ENCODE measurements at places on chromosomes 11 and 22.

GRCh38 chr11:85526564-85526963 is 100.6 kb downstream of the DLG2 start:
- no peak for DNase-seq

- DNase-seq = no peak
Observed at GRCh38 chr11:106920899-106921509, 97.3 kb downstream of the GUCY1A2 start.

GRCh38 chr11:106551744-106552673 is 466.3 kb downstream of the GUCY1A2 start:
- no peak for DNase-seq

- DNase-seq = no peak
Observed at GRCh38 chr11:9643751-9644150, 20.1 kb upstream of the SWAP70 start.

DNA sequence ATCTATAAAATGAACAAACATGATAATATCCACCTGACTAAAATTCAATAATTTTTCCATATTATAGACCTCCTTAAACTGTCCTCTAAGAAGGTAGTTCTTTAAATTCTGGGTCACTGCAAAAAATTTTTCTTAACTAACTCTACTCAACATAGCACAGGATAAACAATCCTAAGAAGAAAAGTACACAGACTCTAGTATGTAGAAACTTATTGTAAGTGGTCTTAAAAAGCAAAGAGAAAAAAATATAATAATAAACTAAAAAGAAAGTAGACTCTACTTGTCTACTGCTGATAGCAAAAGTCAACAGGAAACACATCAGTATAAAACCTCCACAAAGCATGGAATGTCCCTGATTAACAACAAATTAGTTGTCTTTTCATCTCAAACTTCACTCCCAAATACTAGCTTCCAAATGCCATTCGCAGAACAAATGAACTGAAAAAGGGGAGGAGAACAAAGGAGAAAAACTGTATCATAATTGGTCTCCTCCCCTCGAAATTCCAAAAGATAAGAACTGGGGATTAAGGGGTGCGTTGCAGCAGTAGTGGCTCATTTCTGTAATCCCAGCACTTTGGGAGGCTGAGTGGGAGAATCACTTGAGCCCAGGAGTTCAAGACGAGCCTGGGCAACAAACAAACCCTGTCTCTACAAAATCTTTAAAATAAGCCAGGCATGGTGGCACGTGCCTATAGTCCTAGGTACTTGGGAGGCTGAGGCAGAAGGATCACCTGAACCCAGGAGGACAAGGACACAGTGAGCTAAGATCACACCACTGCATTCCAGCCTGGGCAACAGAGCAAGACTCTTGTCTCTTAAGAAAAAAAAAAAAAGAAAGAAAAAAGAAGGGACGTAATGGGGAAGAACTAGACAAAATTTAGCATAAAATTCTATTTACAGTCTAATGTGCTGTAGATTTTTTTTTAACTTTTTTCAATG is 6.5 kb downstream of the FCHSD2 start:
- DNase-seq = no peak

- no peak for DNase-seq
Observed at GRCh38 chr11:72998676-72999075, 143.4 kb downstream of the FCHSD2 start.

DNA sequence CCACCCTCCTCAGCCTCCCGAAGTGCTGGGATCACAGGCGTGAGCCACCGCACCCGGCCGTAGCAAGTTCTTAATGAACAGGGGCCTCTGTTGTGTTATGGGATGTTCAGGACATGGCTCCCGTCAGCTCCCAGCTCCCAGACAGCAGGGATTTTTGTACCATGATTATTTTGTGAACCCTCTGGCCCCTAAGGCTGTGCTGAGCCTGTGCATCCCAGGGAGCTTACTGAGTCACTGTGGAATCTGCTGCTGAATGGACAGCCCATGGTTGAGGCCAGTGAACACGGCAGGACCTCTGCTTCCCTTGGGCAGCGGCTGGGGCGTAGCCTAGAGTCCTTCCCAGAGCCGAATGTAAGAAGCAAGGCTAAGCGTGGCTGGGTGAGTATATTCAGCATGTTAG is 245.2 kb downstream of the NTM start:
- no peak for DNase-seq

DNA sequence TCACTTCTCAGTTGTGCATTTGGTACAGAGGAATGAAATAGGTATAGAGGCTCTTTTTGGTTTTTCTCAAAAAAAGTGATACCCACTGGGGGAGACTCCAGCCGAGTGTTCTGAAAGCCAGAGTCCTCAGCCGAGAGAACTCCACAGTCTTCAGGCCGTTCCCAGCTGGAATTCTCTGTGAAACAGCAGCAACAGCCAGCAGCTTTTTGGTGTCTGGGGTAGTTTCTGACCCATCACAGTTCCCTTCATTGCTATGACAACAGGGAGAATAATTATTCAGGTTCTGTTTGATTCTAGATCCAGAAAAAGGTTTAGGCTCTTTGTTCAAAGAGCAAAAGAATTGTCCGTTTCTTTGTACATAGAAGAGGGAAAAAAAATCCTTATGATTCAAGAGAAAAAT is 84.6 kb downstream of the C22orf31 start:
- DNase-seq = no peak

DNA sequence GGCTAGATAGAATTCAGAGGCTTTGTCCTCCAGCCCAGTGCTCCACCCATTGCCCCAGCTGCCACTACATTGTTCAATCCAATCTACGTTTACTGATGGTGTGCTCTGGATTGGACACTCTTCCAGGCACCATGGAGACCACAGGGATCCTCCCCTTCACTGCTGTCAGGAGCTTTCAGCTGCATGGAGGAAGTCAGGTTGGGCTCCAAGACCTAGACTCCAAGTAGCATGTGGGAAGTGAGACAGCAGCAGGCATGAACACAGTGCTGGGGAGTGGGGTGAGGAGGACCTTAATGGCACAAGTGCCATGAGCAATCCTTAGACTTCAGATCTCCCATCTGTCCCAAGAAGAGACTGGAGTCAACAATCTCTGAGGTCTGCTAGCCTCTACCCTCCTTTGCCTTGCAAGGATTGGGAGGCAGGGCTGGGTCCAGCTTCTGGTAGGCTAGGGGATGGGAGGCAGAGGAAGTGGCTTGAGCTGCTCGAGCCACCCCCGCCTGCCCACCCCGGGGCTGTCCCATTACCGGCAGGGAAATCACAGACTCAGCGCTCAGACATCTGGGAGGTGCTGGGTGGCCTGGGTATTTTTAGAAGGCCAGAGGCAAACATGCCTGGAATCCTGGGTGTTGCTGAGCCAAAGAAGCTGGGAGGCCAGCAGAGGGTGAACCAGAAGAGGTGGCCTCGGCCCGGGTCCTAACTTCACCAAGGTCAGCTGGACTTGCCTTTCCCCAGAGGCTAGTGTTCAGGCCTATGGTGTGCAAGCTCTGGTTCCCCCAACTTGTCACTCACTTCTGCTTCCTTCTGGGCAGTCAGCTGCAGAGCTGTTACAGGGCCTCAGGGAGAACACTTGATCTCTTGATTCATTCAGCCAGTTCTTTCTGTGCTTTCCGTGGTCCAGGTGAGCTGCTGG is 15.2 kb upstream of the FCHSD2 start:
- no peak for DNase-seq

DNA sequence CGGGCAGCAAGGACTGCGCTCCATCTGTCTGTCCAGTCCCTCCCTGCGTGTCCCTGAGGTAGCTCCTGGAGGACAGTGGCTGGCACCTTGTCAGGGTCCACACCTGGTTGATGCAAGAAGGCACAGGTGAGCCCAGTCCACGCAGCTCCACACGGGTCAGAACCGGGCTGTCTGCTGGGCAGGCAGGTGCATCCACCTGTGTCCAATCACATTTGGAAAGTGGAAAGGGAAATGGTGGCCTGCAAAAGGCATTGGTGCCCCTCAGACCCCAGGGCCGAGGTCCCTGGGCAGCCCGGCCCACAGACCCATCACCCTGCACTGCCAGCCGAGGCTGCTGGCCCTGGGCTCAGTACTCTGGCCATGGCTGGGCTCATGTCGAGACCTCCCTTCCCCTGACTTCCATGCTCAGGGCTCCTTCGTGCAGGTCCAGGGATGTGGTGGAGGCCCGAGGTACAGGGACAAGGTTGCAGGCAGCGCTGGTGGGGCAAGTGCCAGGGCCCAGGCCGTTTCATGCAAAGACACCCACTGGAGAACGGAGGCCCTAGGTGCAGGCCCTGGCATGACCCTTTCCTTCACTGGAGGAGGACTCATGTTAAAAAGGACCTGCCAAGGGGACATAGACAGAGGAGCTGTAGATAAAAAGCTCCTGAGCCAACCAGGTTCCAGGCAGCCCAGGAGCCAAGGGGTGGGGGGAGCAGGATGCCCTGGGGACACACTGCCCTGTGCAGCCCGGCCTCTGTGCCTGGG is 38.9 kb upstream of the TH start:
- DNase-seq = no peak

DNA sequence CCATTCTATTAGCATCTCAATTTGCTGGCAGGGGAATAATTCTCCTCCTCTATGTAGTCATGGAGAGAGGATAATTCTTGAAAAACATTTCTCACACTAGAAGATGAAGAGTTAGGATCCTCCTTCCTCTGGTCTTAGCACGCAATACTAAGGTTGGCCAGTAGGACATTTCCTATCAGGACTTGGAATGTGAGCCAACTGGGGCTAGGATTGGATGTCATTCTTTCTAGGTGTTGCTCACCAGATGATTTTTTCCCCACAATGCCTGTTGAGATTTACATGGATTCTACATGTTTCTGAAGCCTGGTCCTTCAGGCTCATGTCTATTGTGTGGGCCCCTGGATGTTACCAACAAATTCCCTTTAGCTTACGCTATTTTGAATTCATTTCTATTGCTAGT is 28.0 kb downstream of the SLN start:
- DNase-seq = no peak

DNA sequence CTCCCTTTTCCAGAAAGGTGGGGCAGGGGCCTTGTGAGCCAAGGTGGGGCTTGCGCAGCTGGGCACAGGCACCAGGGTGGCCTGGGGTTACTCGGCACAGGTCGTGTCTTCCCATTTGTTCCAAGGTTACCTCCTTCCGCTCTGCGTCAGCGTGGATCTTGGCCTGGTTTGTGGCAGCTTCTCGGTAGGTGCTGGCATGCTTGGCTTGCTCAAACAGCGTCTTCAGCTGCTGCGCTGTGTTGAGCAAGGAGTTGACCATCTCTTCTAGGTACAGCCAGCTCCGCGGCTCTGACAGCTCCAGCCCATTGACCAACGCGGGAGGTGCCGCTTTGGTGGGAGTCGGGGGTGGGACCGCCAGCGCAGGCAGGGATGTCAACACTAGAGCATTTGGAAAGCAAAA is 20.6 kb downstream of the DEAF1 start:
- DNase-seq = no peak

- peak; percentile 58 for DNase-seq
Observed at GRCh38 chr11:86800076-86800959, at the start of gene PRSS23. TSS of gene PRSS23 (plus strand) at chr11:86800542. CDS start at chr11:86807644, 7,102 bp downstream.

DNA sequence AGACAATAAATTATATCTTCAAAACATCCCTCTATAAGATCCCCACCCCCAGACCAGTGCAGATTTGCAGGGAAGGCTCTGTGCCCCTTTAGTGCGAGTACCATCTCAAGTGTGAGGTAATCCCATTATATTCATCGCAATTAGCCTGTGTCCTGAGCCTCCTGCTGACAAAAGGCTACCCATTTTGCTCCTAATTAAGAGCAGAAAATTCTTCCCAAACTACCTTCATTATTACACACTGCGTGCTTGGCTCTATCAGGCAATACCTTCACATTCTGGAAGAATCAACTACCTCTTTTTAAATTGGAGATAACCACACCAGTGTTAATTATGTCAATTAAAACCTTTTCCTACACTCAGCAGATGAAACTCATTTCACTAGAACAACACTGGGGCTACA is 1133.4 kb upstream of the CCDC90B start:
- DNase-seq = no peak

GRCh38 chr22:36925388-36926290 is 12.2 kb downstream of the CSF2RB start:
- DNase-seq = no peak

GRCh38 chr11:11988099-11988651 is 20.3 kb downstream of the DKK3 start:
- no peak for DNase-seq

GRCh38 chr11:112514011-112514740 is 253.5 kb upstream of the PLET1 start:
- no peak for DNase-seq

DNA sequence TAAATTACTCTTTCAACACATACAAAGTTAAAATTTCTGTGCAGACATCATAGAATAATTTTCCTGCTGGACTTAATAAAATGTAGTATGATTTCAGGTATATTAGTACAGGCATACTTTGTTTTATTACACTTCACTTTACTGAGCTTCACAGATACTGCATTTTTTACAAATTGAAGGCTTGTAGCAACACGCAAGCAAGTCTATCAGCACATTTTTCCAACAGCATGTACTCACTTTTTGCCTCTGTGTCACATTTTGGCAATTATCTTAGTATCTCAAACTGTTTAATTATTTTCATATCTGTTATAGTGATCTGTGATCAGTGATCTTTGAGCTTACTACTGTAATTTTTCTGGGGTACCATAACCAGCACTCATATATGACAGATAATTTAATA is 44.5 kb downstream of the BBOX1 start:
- no peak for DNase-seq

DNA sequence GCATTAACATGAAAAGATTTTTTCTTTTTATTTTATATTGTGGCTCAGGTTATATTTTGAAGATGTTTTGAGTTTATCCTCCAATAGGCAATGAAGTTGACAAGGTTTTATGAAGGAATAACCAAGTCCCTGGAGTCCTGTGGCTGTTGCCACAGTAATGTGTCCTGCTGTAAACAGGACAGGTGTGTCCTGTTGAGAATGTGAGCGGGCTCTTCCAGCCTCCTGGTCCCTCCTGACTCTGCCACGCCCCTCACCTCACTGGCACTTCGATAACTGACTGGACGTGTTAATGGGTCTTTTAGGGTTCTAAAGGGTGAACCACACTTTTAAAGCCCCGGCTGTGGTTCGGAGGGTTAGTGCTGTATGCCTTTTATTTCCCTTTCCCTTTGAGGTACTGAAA is 47.8 kb upstream of the OR4B1 start:
- DNase-seq = no peak

DNA sequence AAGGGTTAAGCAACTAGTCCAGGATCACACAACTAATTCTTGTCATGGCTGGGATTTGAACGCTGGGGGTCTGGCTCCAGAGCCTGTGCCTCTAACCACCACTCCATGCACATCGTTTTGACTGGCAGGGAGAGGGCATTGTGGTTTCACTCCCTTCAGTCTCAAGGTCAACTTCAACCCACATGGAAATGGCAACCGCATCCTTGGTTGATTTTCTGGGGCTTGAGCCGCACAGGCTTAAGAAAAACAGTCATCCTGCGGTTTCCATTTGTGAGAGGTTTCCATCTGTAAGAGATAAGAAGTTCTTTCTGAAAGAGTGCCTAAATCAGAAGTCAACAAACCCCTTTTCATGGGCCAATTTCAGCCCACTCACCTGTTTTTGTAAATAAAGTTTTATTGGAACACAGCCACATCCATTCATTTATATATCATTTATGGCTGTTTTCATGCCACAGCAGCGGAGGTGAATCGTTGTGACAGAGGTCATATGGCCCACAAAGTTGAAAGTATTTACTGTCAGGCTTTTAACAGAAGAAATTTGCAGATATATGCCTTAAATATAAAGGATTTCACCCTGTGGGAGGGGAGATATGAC is 65.7 kb downstream of the SGSM1 start:
- no peak for DNase-seq

GRCh38 chr22:43218786-43219185 is 31.9 kb upstream of the TTLL12 start:
- DNase-seq = no peak

- DNase-seq = peak; percentile 40
Observed at GRCh38 chr11:61587541-61587941, 6.7 kb upstream of the SYT7 start.
